ENCODE measurements at places on chromosomes 5 and 9.

- no peak for DNase-seq
Measured at GRCh38 chr5:54799645-54800044, 185.7 kb downstream of the ESM1 start.

DNA sequence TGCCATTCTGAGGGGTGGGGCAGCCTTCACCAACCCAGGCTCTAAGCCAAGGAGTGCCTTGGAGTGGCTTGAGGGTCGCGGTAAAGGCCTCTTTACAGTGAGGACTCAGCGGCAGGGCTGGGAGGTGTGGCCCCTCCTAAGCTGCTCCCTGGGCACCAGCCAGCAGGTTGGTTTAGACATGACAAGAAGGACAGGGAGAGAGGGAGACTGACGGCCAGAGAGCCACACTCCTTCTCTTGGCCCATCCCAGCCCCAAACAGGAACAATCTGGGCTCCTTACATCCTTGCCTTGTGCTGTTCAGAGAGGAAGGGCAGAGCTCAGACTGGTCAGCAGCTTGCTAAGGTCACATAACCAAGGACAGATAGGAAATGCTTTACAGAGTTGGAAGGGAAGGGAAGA, 94.5 kb downstream of the LMX1B start:
- DNase-seq: no peak

DNA sequence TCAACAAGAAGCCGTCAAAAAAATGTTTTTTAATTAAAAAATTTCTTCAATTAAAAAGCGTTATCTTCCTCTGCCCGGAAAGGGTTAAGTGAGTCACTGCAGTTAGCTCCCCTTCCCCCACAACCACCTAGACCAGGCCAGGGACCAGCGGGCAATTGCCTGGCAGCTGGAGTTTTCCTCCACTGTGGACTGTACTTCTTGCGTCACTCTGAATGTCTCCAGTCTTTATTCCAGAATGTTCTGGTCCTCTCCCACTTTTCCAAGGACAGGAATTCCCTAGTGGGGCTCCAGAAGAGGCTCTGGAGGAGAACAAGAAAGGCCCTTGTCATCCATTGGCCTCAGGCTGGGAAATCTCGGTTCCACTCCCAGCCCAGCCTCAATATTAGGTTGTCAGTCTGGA, 114.0 kb downstream of the C9orf50 start:
- no peak for DNase-seq

GRCh38 chr9:19431361-19432171, 22.8 kb downstream of the ACER2 start:
- DNase-seq: no peak

GRCh38 chr5:134714120-134714519, 24.2 kb upstream of the CAMLG start:
- no peak for DNase-seq

GRCh38 chr9:114301798-114302565, 20.9 kb upstream of the ORM1 start:
- no peak for DNase-seq

DNA sequence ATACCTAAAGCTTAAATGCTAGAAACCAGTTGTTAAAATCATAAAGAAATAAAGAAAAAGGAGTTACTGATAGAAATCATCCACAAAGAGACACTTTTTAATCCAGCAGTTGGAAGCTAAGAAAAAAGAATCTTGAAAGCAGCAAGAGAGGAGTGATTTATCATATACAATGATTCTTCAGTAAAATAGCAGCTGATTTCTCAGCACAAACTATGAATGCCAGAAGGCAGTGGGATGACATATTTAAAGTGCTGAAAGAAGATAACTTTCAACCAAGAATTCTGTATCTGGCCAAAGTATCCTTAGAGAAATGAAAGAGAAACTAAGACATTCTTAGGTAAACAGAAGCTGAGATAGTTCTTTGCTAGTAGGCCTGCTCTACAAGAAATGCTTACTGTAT, 366.0 kb downstream of the HTR1A start:
- no peak for DNase-seq

- no peak for DNase-seq
Measured at GRCh38 chr5:91690921-91691320, 307.8 kb upstream of the ARRDC3 start.

DNA sequence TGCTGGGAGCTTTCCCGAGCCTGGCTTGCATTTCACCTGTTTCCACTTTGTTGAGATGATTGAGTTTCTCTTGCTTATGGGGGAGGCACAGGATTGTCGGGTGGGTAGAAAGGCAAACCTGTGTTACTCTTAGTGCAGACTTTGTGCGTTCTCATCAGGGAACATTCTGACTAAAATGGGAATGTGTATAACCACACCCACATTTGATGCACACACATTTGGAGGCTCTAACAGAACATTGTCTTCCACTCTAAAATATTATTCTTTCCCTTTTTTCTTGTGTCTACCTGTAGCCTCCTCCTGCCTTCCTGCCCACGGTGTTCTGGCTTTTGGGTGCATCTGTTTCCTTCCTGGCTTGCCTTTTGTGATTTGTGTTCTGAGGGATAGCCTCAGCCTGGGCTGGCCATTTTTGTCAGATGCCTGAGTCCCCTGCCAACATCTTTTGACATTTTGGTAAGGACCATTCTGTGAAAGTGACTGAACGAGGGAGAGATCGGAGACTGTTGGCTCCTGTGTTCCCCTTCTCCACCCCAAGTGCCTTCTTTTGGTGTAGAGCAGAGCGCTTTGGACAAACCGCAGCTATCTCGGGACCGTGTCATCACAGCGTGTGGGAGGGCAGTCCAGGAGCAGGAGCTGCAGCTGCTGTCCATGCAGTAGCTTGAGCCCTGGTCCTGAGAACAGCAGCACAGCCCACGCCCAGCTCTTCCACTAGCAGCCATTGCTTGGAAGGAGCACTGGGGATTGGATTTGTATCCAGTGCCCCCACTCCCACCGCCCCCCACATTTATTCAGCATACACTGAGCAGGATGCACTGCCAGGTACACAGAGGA, 101.4 kb downstream of the ARHGAP26 start:
- DNase-seq: no peak

GRCh38 chr9:86454701-86455615, 100.7 kb upstream of the TUT7 start:
- no peak for DNase-seq

DNA sequence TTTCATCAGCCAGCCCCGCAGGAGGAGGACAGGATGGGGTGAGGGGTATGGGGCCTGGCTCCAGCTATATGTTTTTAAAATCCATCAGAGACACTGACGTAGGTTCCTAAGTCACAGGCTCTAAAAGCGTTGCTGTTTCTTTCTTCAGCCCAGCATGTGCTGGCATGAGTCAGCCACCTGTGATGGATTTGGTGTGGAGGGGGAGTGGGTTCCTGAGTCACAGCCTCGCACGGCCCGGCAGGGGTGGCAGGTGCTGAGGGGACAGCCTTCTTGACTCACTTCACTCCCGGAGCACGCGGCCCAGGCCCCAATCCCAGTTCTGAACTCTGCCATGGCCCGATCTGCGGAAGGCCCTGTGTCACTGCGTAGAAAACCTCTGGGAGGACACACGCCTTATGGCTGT, 38.8 kb upstream of the RPL26L1 start:
- no peak for DNase-seq

GRCh38 chr5:33422191-33422590, 18.6 kb upstream of the TARS1 start:
- DNase-seq: no peak

DNA sequence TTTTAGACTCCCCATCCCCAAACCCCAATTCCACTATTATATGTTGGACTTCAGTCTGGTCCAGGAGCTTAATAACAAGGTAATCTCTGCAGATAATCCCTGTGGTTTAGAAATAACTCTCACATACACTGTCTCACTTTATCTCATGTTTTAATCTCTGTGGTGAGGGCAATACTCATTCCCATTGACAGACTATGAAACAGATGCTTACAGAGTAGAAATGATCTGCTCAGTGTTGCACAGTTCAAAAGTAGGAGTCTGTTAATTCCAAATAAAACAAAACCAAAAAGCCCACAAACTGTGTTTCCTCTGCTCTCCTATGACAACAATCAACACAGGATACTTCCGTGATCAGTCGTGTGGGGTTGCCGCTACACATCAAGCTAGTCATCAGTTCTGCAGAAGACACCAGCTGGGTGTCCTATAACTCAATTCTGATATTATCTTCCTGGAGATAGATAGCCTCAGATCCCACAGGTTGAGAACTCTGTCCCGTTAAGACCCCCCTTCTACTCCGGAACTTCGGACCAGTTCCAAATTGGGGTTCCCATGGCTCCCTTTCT, 26.3 kb upstream of the FANCC start:
- no peak for DNase-seq

GRCh38 chr9:102445906-102446305, 549.2 kb upstream of the CYLC2 start:
- DNase-seq: no peak

GRCh38 chr5:12691330-12691729, 787.1 kb upstream of the CTNND2 start:
- no peak for DNase-seq

DNA sequence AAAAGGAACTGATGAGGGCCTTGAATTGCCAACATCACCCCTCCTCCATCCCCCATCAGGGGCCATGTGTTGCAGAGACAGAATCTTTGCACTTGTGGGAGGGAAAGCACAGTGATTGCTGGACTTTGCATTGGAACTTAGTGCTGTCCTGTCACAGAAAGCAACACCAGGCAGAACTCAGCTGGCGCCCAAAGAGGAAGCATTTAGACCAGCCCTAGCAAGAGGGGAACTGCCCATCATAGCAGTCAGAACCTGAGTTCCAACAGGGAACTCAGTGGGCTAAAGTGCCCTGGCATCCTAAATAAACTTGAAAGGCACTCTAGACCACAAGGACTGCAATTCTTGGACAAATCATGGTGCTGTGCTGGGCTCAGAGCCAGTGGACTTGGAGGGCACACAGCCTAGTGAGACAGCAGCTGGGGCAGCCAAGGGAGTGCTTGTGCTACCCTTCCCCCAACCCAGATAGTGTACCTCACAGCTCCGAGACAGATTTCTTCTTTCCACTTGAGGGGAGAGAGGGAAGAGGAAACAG, 128.1 kb downstream of the ACTL7B start:
- no peak for DNase-seq

- no peak for DNase-seq
Measured at GRCh38 chr5:109146591-109146990, 263.2 kb downstream of the PJA2 start.

DNA sequence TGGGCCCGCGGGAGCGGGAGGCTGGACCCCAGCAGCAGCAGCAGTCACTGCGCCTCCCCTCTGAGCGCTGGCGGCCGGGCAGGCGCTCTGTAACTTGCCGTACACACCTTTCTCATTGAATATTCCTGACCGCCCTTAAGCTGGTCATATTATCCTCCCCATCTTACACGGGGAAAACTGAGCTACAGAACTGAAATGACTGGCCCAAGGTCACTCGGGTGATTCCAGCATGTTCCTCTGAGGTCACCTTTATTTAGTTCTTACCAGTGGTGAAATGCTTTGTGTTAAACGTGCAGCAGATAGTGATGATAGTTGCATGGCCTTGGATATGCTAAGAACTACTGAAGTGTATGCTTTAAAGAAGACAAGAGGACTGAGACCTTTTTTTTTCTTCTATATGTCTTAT, 607 bp downstream of the UQCRQ start:
- no peak for DNase-seq

DNA sequence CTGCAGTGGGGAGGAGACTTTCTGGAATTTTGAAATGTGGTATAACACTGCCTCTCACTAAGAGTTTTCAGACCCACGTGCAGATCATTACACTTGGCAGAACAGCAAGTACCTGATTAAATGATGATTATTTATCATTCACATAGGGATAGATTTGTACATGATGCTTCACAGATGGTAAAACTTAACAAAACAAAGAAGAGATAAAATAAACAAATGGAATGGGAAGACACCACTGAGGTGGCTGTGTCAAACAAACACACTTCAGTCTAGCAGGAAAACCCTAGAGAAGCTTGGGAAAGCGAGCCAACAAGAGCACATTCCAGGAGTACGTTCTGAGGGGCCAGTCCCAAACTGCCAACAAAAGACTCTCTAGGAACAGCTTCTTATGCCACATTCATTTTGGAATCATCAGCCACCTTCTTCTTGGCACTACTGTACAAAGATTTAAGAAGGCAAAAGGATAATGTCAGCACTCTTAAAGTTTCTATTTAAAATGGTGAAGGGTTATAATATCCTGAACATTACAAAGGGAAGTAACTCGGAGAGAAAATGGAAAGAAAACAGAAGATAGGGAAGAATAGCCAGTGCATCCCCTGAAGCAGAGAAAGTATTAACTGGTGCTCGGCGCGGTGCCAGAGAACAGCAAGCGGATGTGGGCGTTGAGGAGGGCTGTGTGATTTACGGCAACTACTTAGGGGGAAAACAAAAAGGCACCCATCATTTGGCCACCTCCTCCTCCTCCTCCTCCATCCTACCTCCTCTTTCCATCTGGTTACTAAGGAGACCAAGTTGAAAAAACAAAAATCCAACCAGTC, 1.6 kb downstream of the MED27 start:
- no peak for DNase-seq

- no peak for DNase-seq
Measured at GRCh38 chr5:155052532-155052931, 39.0 kb downstream of the KIF4B start.

- DNase-seq: no peak
Measured at GRCh38 chr5:31194892-31195555, 1.5 kb downstream of the CDH6 start.

GRCh38 chr9:115849679-115850412, 303.7 kb upstream of the PAPPA start:
- DNase-seq: no peak

DNA sequence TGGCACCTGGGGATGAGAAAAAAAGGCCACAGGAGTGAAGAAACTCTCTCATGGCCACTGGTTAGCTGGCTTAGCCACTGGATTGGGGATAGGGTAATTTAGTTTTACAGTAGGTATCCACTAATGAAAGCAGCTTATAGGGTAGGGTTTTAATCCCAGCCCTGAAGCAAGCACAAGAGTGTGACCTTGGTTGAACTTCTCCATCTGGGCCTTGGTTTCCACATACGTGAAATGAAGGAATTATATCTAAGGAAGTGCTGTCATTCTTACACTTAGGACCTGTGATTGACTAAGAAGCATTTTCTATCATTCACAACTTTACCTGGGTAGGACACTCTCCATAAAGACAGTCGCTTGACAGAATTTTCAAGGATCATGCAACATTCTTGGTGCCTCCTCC, 49.6 kb downstream of the FAT2 start:
- DNase-seq: no peak

GRCh38 chr9:93465855-93466254, 12.5 kb upstream of the FAM120AOS start:
- DNase-seq: no peak

DNA sequence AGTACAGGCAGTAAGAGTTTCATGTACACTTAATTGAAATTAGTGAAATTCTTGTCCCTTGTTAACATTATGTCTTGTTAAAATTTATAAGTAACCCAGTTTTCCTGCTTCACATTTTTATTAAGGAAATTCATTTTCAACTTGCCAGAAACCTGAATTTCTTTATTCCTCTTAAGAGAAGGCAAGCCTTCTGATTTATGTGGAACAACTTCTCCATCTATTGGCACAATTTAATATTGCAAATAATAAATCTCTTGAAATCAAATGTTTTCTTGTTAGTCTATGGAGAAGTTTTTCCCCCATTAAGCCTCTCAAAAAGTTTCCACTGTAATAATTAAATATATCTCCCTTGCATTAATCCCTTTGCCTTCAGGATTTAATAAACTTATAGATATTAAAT, 33.8 kb upstream of the ACO1 start:
- no peak for DNase-seq

Data from keratinocyte (primary cell).